ENCODE measurements at places on chromosomes 2 and 18. TPM values are rescaled to one million over a fixed set of nuclear protein-coding genes. Genes with fewer than 3 reads are reported as not detected.

DNA sequence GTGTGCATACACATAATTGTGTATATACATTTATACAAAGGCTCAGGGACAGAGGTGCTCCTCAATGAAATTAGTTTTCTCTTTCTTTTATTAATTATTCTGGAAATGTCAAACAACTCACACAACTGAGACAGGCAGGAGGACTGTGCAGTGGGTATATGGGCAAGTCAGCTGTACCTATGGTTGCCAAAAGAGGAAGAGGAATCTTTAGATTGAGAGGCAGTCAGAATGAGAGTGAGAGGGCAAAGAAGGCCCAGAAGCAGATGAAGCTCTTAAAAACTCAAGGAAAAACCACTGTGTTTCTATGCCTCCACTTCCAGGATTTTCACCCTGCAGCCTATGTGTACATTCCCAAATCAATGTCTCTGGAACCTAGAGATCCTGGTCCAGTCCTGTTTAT, 79.1 kb downstream of the CACNB4 start:
- no peaks in the 10 kb centered on the region for H3K36me3 ChIP-seq
- H3K27me3 ChIP-seq = peaks cover 48% of the 10 kb centered on the region
- no peak overlapping the region for H3K27ac ChIP-seq
- no peaks in the 10 kb centered on the region for H3K4me1 ChIP-seq
- H3K4me3 ChIP-seq = no peak overlapping the region

DNA sequence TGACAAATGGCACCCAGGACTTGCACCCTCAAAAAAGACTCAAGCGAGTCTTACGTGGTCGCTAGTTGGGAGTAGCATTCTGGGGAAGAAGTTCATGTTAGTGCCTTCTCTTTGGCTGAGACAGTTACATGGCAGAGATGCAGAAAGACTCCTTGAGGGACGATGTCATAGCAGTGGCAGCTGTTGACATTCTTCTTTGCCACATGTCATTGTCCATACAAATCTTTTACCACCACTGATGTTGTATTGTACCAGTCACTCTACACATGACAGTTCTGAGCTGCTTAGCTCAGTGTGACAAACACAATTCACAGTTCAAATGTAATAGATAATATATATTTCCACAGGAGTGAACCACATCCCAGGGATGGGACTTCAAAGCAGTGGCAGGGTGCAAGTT, 197.1 kb downstream of the TCF4 start:
- H3K27me3 ChIP-seq = no peaks in the 10 kb centered on the region
- DNase-seq = no peak
- H3K4me3 ChIP-seq = no peak overlapping the region
- no peaks in the 10 kb centered on the region for H3K4me1 ChIP-seq
- H3K36me3 ChIP-seq = no peaks in the 10 kb centered on the region
- H3K27ac ChIP-seq = no peak overlapping the region

GRCh38 chr2:207833251-207833751, 63.6 kb upstream of the FZD5 start:
- no peak overlapping the region for H3K27ac ChIP-seq
- H3K4me1 ChIP-seq = peaks cover 34% of the 10 kb centered on the region
- no peaks in the 10 kb centered on the region for H3K27me3 ChIP-seq
- no peak for DNase-seq

Gene GRHL1
- 11.7 TPM for total RNA-seq

- H3K27ac ChIP-seq = no peak overlapping the region
- H3K4me3 ChIP-seq = no peak overlapping the region
- peaks cover 12% of the 10 kb centered on the region for H3K36me3 ChIP-seq
Measured at GRCh38 chr2:135863233-135863632, 13.0 kb downstream of the MCM6 start.

Gene KRCC1
- total RNA-seq = 31.9 TPM

- no peak overlapping the region for H3K27ac ChIP-seq
- H3K4me3 ChIP-seq = no peak overlapping the region
- no peak for DNase-seq
- no peaks in the 10 kb centered on the region for H3K4me1 ChIP-seq
- H3K36me3 ChIP-seq = no peaks in the 10 kb centered on the region
Measured at GRCh38 chr2:60105906-60106305, 447.5 kb downstream of the BCL11A start.

Gene COL4A4
- 19.4 TPM for total RNA-seq

DNA sequence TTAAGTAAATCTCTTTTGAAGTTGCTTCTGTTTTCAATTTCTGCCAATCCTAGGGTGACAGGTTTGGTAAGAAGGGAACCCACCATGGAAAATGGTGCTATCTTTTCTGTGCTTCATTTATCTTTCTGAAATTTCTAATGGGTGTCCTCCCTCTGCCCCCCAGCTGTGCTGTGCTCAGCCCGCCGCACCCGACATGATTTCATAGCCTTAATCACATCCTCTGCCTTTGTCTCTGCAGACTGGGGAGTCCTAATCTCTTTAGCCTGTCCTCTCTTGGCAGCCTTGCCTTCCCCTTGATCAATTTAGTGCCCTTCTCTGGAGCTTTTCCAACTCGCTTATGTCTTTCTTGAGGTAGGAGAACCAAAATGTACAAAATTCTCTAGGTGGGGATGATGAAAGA, 49.3 kb downstream of the DNMT3A start:
- no peaks in the 10 kb centered on the region for H3K4me1 ChIP-seq
- H3K27me3 ChIP-seq = no peaks in the 10 kb centered on the region
- no peak overlapping the region for H3K27ac ChIP-seq
- H3K4me3 ChIP-seq = no peak overlapping the region
- peaks cover 5% of the 10 kb centered on the region for H3K36me3 ChIP-seq

DNA sequence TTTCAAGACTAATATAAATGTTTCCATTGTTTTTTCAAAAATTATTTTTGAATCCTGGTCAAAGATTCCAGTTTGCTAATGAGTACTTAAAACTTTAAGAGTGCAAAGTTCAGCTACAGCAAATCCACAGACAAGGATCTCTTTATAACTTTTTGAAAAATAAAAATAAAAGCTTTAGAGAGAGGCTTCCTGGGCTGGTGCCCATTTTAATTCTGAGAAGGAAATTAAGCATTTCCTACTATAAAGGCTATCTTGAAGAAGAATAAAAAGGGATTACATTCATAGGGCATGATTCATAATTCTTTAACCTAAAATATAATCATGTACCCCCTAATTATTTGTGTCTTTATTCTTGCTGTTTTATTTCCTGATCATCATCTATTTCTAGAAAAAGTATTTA, 38.2 kb downstream of the DNAJC10 start:
- H3K27me3 ChIP-seq = no peaks in the 10 kb centered on the region
- H3K4me3 ChIP-seq = no peak overlapping the region
- no peak for DNase-seq
- H3K27ac ChIP-seq = no peak overlapping the region

DNA sequence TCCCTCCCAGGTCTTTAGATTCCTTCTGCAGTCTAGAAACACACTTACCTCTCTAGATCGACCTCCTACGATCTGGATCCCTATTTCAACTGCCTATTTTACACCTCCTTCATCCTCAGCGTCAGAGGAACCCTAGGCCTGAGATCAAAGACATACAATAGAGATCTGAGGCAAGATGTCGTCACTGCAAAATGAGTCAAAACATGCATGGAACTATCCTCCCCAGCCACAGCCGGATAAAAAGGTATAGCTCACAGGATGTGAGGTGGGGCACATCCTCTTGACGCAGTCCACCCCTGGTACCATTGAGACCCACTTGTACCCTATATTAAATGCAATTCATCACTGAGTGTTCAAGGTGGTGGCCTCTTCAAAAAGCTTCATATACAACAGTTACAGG, 63.7 kb upstream of the DNAJC10 start:
- H3K4me1 ChIP-seq = no peaks in the 10 kb centered on the region
- H3K4me3 ChIP-seq = no peak overlapping the region
- H3K27me3 ChIP-seq = no peaks in the 10 kb centered on the region
- no peak for DNase-seq

- no peak overlapping the region for H3K4me3 ChIP-seq
- DNase-seq = no peak
- no peak overlapping the region for H3K27ac ChIP-seq
- no peaks in the 10 kb centered on the region for H3K27me3 ChIP-seq
Measured at GRCh38 chr2:200453853-200454534, 55.9 kb downstream of the KCTD18 start.

GRCh38 chr18:2570772-2571199, 519 bp downstream of the METTL4 start:
- H3K4me1 ChIP-seq = peaks cover 48% of the 10 kb centered on the region
- H3K36me3 ChIP-seq = peaks cover 47% of the 10 kb centered on the region
- peak overlapping the region; percentile 91 for H3K4me3 ChIP-seq
- H3K27me3 ChIP-seq = no peaks in the 10 kb centered on the region
- H3K27ac ChIP-seq = peak overlapping the region; percentile 84
- peak; percentile 65 for DNase-seq

Gene NETO1
- total RNA-seq = not detected

DNA sequence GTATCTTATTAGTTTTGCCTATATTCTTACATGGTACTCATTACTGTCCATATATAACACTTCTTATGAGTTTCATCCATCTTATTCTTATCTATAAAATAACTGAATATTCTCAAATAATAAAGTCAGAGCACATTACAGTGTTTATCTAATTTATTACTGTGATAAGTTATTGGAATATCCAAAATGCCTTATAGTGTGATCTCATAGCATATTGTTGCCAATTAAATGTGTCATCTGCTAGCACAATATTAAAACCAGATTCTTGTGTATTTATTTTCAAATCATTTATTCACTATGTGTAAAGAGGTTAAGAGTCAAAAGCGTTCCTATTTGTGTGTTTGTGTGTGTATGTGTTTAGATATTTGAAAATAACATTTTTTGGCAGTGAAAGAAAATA, 151.9 kb downstream of the WDR7 start:
- no peak for DNase-seq
- no peaks in the 10 kb centered on the region for H3K27me3 ChIP-seq
- no peaks in the 10 kb centered on the region for H3K36me3 ChIP-seq

DNA sequence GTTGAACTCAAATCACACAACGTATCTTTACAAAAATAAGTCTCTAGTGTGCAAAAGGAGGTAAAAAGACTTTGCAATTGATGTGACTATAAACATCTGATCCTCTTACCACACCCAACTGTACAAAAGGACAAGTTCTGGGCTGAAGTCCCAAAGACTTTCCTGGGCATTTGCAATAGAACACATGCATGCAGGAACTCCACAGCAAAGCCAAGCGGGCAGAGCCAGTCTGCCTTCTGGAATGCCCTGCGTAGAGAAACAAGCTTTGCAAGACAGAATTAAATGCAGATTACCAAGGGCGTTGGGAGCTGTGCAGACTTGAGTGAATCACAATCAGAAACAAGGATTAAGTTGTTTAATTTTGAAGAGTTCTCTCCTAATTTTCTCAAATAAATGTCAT, 208.4 kb upstream of the ZNF521 start:
- no peaks in the 10 kb centered on the region for H3K36me3 ChIP-seq
- H3K27ac ChIP-seq = no peak overlapping the region
- no peaks in the 10 kb centered on the region for H3K4me1 ChIP-seq
- peaks cover 30% of the 10 kb centered on the region for H3K27me3 ChIP-seq

GRCh38 chr2:191218292-191218898, 26.8 kb upstream of the MYO1B start:
- no peaks in the 10 kb centered on the region for H3K27me3 ChIP-seq
- no peak overlapping the region for H3K27ac ChIP-seq
- peaks cover 12% of the 10 kb centered on the region for H3K36me3 ChIP-seq
- H3K4me3 ChIP-seq = no peak overlapping the region
- DNase-seq = peak; percentile 68
